SK-N-SH (cell line): ENCODE measurements at places on chromosomes 4 and X. TPM values are rescaled to one million over a fixed set of nuclear protein-coding genes. Genes with fewer than 3 reads are reported as not detected.

GRCh38 chr4:151219091-151219490, 57.9 kb upstream of the PRSS48 start:
- DNase-seq, result no peak

GRCh38 chrX:154409222-154409871, at the start of gene DNASE1L1:
Gene DNASE1L1, minus strand, starts transcription at chrX:154409254. Its CDS starts 3,686 bp downstream, at chrX:154405568.
- no peak for DNase-seq

DNA sequence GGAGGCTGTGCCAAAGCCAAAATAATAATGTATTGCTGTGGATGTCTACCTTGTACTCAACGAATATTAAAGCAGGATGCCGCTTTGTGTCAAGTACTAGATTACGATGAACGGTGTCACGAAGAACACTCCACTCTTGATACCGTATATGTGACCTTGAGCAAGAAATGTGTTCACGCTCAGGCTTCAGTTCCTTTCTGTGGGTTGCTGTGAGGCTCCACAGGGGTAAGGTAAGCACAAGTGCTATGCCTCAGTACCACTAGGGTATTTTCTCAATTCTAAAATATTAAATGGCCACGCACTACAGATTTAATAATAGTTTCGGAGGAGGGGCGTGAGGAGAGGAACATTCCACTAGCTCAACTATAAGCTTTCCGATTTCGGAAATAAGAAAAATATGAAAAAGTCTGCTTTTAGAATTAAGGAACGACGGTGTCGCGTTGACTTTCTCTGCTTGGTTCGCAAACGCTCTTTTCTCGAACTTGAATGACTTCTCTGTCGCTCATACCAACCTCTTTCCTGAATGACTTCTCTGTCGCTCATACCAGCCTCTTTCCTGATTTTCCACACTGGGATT, 607 bp upstream of the SCOC start:
- peak; percentile 34 for DNase-seq

DNA sequence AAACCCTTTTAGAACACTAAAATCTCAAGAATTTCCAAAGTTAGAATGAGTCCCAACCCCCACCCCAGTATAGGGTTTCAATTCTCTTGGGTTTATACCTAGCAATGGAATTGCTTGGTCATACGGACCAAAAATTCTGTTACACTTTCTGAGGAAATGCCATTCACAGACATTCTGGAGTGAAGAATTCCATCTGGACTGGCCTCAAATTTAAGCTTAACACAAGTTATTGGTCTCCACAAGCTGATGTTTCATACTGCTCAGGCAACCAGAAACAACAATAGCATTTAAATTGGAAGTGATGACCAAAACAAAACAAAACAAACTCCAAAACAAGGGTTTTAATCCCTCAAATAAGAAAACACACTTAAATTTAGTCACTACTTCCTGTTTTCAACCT, 51.1 kb downstream of the GPC4 start:
- DNase-seq, result no peak

- no peak for DNase-seq
These were observed 18.4 kb downstream of the DCLK2 start for GRCh38 chr4:150096625-150097024.

GAB3 gene
- polyA plus RNA-seq, result 3.3 and 4.5 TPM in 2 replicates

FGF2 gene
- polyA plus RNA-seq, result 11.1 and 17.0 TPM in 2 replicates
